ENCODE measurements at places on chromosomes 6 and 20. TPM values are rescaled to one million over a fixed set of nuclear protein-coding genes. Genes with fewer than 3 reads are reported as not detected.

The LGSN gene
- total RNA-seq: 0.33 TPM

The MCHR2 gene
- not detected for total RNA-seq

The FOXA2 gene
- total RNA-seq: 5.2 TPM

The FERMT1 gene
- 0.42 TPM for total RNA-seq

The CEP250 gene
- 13.3 TPM for total RNA-seq

The NKAIN4 gene
- not detected for total RNA-seq

The FOXC1 gene
- total RNA-seq: 0.33 TPM

The EFCAB8 gene
- not detected for total RNA-seq

The LY6G6F gene
- total RNA-seq: 0.08 TPM

The C20orf202 gene
- 0.14 TPM for total RNA-seq

The RCAN2 gene
- total RNA-seq: 0.19 TPM

The APCDD1L gene
- total RNA-seq: not detected

The DEFB115 gene
- not detected for total RNA-seq

The BNIP5 gene
- not detected for total RNA-seq

The RBM24 gene
- 0.28 TPM for total RNA-seq

The MAP1LC3A gene
- total RNA-seq: 4.9 TPM

The LTV1 gene
- 8.7 TPM for total RNA-seq

The FOXQ1 gene
- total RNA-seq: not detected

The TBX18 gene
- 0.59 TPM for total RNA-seq

The SIRPG gene
- total RNA-seq: 0.42 TPM

The ZFAND3 gene
- 17.8 TPM for total RNA-seq

The NT5E gene
- 51.5 TPM for total RNA-seq

The ZSCAN31 gene
- total RNA-seq: 10.2 TPM

All from liver (tissue), 10 donors.